Activated T-cell treated with anti-CD3 and anti-CD28 coated beads for 1 hour (primary cell): ENCODE measurements at places on chromosomes 16 and 17.

- DNase-seq: no peak
Measured at GRCh38 chr17:56793531-56793930, 40.2 kb downstream of the C17orf67 start.

- DNase-seq: no peak
Measured at GRCh38 chr17:29588017-29588561, 1.4 kb downstream of the GIT1 start.

- DNase-seq: no peak
Measured at GRCh38 chr16:30700491-30700890, 1.5 kb downstream of the SRCAP start.

- DNase-seq: peak; percentile 57
Measured at GRCh38 chr17:74493331-74493833, 26.9 kb downstream of the CD300A start.

DNA sequence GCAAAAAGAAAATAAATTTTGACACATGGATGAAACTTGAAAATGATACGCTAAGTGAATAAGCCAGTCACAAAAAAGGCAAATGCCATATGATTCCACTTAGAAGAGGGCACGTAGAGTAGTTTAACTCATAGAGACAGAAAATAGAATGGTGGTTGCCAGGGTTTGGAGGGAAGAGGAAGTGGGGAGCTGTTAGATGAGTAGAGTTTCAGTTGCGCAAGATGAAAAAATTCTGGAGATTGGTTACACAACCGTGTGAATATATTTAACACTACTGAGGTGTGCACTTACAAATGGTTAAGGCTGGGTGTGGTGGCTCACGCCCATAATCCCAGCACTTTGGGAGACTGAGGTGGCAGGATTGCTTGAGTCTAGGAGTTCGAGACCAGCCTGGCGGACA, 93.4 kb upstream of the TMEM132E start:
- DNase-seq: no peak

DNA sequence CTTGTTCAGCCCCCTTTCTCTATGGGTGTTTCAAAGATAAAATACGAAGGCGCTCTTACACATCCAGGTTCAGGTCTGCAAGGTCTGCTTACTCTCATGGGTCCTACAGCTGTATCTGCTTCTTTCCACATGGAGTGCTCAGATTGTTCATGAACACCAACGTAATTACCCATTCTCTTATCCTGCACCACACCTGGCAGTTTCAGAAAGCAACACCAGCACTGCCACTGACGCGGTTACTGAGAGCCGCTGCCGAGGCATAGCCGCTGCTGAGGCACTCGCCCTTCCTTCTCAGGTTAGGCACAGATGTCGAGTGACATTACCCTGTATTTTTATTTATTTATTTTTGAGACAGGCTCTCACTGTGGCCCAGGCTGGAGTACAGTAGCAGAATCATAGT, 147.1 kb downstream of the RPTOR start:
- DNase-seq: no peak

DNA sequence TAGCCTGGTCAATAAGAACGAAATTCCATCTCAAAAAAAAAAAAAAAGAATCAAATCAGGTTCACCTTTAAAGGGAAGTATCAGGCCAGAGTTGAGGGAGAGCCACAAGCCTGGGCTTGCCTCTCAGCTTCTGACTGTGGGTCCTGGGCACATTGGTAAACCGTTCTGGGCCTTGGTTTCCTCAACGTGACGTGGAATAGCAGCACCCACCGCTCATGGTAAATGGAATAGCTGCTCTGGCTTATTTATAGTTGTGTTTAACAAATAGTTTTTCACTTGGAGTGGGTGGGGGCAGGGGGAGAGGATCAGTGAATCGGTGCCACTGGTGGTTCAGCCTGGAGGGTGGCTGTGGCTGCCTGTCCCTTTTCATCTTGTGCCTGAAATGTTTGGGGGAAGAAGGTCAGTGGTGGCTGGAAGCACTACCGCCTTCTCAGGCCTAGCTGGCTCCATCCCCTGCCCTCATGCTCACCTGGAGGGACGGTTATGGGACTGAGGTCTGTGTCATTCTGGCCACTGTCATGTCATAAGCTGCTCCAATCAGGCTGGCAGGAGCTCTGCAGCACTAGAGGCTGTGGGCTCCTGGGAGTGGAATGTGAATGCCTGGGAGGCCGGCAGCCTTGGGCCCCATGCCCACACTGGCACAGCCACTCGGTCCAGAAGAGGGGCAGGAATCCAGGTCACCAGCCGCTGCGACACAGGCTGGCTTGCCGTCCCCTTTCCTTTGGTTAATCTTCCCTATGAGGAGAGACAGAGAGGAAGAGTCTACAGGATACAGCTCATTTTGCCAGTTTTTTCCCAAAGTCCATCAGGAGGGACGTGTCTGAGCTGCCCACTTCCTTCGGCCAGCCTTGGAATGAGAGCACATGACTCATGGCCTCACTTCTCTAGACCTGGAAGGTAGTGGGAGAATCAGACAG, 27.0 kb downstream of the CCR7 start:
- DNase-seq: no peak

- no peak for DNase-seq
Measured at GRCh38 chr16:80739523-80739922, 64.9 kb downstream of the CDYL2 start.

DNA sequence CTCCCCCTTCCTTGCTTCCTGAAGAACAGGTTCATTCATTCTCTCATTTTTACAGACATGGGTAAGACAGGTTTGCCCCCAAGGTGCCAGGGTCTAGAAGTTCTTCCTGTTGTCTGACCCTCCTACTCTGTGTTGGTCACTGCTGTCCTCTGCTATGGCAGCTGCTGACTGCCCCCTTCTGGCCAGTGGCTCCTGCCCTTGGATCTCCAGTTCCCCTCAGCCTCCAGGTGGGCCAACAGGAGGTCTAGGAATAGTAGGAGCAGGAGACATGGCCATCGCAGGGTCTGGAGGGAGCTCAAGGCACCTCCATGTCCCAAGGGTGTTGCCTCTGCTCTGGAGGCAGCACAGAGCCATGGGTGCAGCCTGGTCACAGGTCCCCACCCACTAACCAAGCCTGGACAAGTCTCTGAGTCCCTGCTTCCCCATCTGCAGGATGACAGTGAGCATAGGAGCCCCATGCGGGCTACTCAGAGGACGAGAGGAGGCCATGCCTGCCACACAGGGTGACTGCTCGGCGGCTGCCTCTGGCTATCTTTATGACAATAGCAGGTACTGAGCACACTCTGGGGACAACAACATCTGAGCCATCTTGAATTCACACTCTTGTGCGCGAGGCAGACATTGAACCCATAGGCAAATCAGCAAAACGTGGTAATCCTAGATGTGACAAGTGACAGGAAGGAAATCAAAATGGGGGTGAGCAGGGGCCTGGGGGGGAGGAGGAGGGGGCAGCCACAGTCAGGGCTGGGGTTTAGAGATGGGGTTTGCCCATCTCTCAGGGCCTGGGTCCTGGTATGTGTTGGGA, 27.0 kb upstream of the NXPH3 start:
- DNase-seq: no peak

- DNase-seq: peak; percentile 8
Measured at GRCh38 chr16:57689762-57690558, 4.6 kb upstream of the DRC7 start.

GRCh38 chr17:29129731-29130130, 50.5 kb downstream of the MYO18A start:
- DNase-seq: no peak

DNA sequence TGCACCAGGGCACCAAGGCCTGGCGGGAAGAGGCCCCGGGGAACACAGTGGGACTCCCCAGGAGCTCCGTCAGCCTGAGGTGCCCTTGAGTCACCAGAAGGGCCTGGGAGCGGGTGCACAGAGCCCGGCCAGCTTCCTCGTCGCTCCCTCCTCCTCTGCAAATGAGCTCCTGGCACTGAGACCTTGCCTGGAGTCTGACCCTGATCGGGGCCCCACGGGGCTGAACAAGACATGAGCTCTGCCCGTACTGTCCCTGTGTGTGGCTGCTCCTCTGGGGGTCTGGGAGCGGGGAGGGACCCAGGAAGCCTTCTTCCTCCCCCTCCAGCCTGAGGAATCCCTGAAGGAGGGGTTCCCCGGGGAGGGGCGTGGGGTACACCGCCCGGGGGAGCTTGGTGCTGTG, 36.4 kb upstream of the SSTR5 start:
- DNase-seq: no peak

GRCh38 chr17:28612936-28613872, 781 bp downstream of the RSKR start:
- peak; percentile 30 for DNase-seq

GRCh38 chr17:71234349-71234748, 886.5 kb upstream of the SOX9 start:
- no peak for DNase-seq

- no peak for DNase-seq
Measured at GRCh38 chr16:85923153-85924021, 24.4 kb downstream of the IRF8 start.

GRCh38 chr17:73586275-73586832, 57.9 kb downstream of the SDK2 start:
- no peak for DNase-seq

DNA sequence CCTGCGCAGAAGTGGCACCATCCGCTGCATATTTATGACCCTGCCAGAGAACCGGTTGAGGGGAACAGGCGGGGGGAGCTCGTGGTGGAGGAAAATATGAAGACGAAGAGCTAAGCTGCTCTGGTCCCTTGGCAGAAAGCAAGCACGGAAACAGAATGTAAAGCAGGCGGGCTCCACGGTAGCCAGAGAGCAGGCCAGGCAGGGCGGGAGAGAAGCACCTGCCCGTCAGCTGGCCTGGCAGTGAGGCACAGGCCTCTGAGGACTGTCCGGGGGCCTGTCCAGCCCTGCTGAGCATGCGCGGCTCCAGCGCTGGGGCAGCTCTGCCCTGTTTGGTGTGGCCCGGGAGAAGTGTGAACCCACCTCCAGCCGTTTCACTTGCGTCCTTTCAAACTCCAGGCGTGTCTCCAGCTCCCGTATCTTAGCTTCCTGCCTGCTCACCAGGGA, 46.7 kb downstream of the PIPOX start:
- no peak for DNase-seq

DNA sequence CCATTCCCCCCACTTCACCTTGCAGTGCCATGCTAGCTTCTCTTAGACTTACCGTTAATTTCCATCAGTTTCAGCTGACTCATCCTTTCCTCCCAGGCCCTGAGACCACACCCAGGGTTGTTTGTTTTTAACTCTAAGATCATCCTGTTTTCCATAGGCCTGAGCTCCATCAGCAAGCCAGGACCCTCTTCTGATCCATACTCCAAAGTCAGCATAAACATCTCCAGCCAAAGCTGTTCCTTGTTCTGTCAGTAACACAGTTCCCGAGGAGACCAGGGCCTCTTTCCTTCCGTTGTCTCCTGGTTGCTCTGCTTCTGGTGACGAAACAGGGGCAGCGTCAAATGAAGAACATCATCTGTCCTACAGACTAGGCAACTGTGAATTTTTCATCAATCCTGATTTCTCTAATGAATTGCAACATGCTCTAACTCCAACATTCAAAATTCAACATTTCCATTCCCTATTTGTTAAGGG, 83.8 kb upstream of the HNF1B start:
- no peak for DNase-seq

GRCh38 chr16:30609002-30609925, 925 bp downstream of the ZNF689 start:
- no peak for DNase-seq

- no peak for DNase-seq
Measured at GRCh38 chr17:82055965-82056728, 4.4 kb downstream of the GPS1 start.

- DNase-seq: no peak
Measured at GRCh38 chr16:79885320-79885719, 284.8 kb upstream of the MAF start.

DNA sequence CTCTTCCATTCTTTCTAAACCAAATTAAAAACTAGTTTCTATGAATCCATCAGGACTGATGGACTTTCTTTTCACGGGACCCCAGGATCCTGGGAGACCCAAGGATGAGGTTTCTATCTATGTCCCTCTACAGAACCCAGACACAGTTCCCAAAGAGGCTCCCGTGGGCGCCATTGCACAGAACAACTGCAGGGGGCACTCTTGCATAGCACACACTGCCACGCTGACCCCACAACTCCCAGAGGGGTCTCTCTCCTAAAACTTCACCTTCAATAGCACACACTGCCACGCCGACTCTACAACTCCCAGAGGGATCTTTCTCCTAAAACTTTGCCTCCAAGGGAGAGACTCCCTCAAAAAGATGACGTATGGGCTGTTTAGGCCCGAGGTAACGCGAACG, 9.0 kb downstream of the ABR start:
- DNase-seq: no peak

- DNase-seq: no peak
Measured at GRCh38 chr16:1564325-1564724, 30.9 kb downstream of the TMEM204 start.

DNA sequence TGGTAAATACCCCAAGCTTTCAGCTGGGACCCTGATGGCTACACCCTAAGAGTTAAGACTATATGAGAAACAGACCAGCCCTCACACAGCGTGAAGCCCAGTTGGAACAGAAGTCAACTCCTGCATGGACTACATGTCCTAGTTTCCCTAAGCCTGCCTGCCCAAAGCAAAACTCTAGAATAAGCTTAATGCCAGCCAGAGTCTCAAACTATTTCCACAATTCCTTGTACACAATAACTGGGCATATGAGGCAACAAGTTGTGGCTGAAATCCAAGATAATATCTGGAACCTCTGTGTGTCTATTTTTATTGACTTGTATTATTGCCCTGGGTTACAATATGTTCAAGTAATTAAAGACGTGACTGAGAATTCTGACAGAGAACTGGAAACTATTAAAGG, 19.4 kb downstream of the MYH10 start:
- no peak for DNase-seq

GRCh38 chr17:20235747-20236146, 226.6 kb downstream of the SPECC1 start:
- no peak for DNase-seq

- DNase-seq: peak; percentile 49
Measured at GRCh38 chr16:85296859-85297660, 184.8 kb upstream of the CIBAR2 start.

DNA sequence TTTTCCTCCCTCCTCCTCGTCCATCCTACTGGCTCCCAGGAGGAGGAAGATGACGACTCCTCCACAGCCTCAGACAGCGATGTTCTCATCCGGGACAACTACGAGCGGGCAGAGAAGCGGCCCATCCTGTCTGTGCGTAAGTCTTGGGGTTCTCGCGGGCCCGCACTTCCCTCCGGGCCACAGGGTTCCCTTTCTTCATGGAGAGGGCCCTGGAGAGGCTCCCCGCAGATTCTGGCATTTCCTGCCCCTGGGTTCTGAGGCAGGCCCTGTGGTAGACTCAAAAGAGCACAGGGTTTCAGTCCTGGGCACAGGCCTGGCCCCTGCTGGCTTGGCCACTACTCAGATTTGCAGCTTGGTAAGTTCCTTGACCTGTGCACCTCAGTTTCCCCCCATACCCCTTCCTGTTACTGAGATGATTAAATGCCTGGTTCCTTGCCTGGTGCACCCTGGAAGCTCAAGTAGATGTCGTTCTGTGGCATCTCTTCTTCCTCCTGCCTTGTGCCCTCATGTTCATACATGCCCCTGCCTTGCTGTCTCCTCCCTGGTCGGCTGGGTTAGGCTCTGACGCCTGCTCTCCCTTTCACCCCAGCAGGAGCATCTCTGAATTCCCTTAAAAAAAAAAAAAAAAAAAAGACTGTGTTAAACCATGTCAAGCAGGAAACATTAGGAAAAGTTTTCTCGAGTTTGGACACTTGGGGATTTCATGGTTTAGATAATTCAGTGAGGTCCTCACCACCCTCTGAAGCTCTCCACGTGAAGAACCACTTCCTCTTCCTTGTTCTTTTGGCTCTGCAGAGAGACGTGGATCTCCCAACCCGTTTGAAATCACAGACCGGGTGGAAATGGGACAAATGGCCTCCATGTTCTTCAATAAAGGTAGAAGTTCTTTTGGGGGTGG, 14.3 kb upstream of the NAT9 start:
- no peak for DNase-seq

GRCh38 chr17:79231766-79232287, 157.2 kb downstream of the ENGASE start:
- no peak for DNase-seq
